ENCODE measurements at places on chromosomes 6 and 20.

DNA sequence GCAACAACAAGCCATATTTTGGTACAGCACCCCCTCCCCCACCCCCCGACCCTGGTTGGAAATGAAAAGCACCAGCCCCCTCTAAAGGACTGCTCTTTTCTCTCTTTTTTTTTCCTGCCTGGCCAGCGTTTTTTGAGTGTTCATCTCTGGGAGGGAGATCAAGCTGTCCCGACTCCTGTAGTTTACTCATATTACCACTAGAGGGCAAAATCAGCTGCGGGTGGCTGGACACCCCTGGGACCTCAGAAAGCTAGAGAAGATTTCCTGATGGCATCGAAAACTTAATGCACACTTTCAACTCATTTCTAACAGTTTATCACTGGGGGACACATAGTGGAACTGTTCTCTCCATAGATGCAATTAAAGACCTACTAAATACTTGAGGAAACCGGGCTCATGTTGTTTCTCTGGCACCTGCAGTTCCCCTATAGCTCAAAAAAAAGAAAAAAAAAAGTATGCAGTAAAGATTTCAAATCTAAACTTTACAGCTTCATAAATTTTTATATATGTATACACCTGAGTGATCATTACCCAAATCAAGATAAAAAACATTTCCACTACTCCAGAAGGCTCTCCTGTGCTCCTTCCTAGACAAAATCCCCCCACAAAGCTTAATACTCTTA, 24.4 kb downstream of the CNBD2 start:
- peak; percentile 64 for DNase-seq

GRCh38 chr6:69138148-69138547, 503.1 kb downstream of the ADGRB3 start:
- DNase-seq, result no peak

DNA sequence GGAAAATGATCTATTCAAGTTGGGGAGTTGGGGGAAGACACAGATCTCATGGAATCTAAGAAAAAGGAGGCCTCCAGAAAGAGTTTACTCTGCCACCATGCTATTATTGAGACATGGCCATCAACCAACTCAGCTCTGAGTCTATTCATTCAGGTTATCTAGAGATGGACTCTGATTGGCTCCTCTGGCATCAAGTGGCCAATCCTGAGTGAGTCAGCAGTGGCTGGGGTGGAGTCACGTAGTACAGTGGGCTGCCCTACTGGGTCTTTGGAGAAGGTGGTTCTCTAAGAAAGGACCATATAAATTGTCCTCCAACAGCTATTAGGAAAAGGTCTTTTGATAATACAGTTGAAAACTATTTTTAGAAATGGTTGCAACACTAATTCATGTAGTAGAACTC, 42.1 kb downstream of the LYRM2 start:
- DNase-seq, result no peak

DNA sequence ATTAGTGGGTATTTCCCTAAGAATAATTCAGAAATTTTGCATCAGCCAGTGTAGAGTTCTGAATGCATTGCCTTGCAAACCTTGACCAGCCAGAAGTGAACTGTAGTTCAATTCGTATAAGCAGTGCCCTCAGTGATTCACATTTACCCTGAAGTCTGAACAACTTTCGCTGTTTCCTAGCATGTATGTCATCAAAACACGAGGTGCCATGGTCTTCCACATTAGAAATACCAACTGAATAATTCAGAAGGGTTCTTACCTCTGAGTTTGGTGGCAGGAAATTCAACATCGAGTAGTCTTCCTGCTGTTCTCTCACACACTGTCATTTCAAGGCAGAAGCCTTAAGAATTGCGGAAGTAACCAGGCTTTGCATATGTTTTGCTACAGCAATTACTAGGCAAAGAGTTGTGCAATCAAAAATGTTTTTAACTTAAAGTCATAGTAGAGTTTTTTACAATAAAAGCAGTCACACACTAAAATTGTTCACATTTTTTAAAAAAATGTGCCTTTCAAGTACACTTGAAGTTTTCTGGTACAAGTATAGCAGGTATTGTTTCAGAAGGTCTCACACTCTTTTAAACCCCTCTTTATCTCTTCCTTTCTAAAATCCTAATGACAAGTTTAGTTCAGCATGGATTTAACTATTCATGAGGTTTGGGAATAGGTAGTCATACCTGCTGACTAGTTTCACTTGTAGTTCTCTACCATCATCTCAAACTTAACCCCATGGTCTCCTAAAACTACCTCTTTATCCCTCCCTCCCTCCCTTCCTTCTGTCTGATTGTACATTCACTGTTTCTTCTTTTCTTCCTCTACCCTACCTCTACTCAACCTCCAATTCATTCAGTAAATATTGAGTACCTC, 118.3 kb downstream of the STXBP5 start:
- no peak for DNase-seq

DNA sequence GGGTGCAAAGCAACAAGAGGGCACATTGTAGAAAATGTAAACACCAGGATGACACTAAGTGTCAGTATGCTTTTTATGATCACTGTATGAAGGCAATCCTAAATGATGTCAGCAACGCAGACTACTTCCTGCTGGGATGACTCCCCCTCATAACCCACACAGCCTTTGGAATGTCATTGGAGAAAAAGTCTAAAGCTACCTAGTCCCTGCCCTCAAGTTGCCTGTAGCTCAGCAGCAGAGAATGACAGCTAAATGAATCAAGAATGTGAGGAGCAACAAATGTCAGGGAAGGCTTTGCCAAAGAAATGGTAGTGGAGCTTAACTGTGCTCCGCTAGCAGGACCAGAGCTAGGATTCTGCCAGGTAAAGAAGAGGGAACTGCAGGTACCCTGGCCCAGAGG, 555.6 kb downstream of the CD83 start:
- no peak for DNase-seq

GRCh38 chr6:116020738-116021137, 40.0 kb downstream of the FRK start:
- DNase-seq, result no peak

DNA sequence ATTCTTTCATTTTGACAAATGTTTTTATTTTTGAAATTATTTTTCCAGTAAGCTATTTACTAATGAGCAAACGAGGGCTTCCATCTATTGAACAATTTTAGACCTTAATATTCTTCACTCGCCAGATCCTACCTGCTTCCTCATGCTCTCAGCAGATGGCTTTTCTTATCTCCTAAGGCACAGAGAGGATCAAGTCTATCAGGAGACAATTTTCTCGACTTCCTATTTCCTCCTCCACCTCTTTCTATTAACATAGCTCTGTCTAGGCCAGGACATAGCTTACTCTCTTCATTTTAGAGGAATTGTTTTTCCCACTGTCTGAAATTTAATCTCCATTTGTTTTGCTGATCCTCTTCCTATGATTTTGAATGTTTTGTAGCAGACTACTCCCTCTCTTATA, 87.0 kb upstream of the MAN1A1 start:
- DNase-seq, result no peak

DNA sequence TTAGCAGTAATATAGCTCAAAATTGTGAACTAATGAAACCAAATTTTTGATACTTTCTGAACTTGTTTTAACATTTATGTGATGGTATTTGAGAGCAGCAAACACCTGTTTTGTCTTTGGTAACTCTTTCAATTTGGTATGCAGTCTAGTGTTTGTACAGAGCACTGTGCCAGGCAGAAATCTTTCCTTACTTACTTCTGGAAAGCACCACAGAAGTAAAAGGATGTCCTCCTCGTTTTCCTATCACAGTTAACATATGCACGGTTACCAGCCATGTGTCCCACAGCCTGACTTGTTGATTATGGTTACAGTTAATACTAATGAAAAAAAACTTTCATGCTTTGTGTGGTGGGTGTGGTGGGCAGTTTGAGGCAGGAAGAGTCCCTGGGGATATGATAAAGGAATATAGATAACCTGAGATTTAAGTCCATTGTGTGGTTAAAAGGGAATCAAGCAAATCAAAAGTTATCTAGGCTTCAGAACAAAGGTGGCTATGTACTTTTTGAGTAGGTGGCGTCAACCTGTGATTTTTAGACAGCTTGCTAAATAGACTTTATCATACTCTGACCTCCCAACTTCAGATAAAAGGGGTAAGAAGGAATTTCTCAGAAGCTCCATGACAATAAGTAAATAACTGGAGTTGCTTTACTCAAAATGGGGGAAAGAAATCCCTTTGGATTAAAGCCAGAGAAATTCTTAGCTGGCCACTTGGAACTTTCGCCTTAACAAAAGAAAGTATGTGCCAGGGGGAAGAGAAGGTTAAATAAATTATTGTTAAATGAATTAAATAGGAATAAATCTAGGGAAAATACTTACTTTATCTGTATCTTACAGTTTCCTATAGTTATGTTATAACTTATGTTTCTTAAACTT, 20.1 kb upstream of the COL10A1 start:
- DNase-seq, result no peak

- DNase-seq, result no peak
Measured at GRCh38 chr6:50970908-50971307, 152.2 kb downstream of the TFAP2B start.

DNA sequence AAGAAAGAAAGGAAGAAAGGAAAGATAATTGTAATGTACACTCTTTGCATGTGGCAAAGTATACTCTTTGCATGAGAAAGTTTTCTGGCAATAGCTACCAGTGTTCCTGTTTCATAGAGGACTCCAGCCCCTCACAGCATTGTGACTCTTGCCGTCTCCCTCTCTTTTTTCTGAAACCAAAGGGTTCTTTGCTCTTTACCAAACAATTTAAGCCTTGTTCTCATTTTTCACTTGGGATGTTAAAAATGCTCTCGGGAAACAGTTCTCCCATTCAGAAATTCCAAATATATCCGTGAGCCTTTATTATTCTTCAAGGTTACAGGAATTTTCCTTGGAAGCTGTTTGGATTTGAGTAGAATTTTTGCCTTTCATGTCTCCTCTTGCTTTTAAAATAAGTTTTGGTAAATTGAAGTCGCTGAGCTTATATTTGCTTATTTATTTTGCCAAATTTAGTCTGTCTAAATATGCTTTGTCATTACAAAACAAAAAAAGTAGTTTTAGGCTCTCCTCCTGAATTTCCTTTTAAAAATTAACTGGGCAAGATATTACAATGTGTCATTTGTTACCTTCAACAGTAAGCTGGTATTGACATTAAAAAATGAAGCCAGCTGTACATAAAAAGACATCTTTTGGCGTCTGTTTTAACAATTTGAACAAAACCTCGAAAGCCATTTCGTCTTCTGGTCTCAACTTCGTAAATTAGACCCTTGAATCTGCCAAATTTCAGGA, 103.8 kb upstream of the ARMC2 start:
- no peak for DNase-seq

DNA sequence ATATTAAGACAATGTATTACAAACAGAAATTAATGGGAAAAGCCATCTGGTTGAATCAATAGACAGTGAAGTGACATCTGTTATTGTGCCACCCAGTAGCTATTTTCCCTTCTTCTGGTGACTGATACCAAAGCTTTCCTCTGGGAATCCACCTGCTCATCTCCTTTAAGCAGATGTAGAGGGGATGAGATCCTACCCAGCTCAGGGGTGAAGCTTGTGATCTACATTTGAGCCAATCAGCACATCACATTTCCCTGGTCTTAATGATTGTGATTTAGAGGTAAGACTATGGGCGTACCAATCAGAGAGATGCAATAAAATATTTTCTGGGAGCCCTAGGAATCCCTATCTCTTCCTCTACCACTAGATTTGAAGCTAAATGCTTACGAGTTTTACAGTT, 782.9 kb downstream of the PTPRT start:
- DNase-seq, result no peak

GRCh38 chr6:15658181-15658744, 4.6 kb downstream of the DTNBP1 start:
- no peak for DNase-seq

DNA sequence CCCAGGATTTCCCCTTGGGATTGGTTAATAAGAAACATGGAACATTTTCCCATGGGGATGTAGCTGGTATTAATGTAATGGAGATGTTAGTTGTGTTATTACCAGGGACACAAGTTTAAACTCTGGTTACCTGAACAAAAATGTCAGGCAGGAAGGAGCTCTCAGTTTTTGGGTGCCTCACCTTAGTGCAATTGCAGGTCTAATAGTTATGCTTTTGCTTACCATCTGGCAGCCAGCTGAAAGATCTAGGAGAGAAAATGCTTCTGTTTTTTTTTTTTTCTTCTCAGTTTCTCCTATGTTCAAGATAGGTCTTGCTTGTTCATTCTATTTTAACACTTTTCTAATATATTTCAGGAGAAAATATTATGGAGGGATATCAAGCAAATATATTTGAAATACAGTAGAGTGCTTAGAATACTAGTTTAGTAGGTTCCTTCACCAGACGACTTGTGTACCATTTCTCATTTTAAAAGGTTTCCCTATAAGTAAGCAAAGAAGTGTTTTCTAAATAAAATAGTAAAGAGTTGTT, 4.2 kb upstream of the UBE2J1 start:
- no peak for DNase-seq

- DNase-seq, result no peak
Measured at GRCh38 chr6:167338541-167339117, 13.7 kb downstream of the TTLL2 start.

GRCh38 chr6:157230910-157231309, 92.4 kb downstream of the TMEM242 start:
- no peak for DNase-seq

DNA sequence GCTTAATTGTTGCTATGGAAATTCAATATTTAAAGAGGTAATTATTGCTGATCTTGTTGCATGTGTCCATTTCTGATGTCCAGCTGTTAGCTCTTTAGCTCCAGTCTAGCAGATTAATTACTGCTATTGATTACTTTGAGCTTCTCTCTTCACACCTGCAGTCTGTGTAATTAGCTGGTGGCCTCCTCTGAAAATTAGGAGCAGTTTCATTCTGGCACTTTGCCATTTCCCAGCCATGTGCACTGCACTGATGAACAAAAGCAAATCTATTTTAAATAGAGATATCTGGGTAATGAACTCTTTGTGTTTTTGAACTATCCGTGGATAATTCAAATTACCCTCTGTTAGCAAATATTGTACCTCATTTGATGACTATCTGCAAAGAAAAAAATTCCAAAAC, 275.9 kb downstream of the RNF144B start:
- DNase-seq, result no peak

DNA sequence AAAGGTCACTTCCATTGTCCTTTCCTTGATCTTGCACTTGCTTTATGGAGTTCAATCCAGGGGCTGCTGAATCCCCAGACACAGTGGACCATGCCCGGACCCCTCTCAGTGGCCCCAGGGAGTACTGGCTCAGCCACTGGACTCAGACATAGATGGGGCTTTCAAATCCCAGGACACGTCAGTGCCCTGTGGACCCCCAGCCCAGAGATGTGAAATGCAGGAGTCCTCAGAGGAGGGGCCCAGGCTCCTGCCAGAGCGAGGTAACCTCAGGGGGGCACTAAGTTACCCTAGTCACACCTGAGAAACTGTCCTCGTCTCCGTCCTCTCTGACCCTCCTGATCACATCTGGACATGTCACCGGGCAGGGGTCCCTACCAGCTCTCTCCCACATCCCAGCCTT, 18.7 kb upstream of the APMAP start:
- DNase-seq, result peak; percentile 34

- no peak for DNase-seq
Measured at GRCh38 chr6:137121401-137121997, 51.9 kb downstream of the IL22RA2 start.

- no peak for DNase-seq
Measured at GRCh38 chr6:56433119-56433518, 185.7 kb upstream of the COL21A1 start.
